ENCODE measurements at places on chromosomes 6 and 20.

DNA sequence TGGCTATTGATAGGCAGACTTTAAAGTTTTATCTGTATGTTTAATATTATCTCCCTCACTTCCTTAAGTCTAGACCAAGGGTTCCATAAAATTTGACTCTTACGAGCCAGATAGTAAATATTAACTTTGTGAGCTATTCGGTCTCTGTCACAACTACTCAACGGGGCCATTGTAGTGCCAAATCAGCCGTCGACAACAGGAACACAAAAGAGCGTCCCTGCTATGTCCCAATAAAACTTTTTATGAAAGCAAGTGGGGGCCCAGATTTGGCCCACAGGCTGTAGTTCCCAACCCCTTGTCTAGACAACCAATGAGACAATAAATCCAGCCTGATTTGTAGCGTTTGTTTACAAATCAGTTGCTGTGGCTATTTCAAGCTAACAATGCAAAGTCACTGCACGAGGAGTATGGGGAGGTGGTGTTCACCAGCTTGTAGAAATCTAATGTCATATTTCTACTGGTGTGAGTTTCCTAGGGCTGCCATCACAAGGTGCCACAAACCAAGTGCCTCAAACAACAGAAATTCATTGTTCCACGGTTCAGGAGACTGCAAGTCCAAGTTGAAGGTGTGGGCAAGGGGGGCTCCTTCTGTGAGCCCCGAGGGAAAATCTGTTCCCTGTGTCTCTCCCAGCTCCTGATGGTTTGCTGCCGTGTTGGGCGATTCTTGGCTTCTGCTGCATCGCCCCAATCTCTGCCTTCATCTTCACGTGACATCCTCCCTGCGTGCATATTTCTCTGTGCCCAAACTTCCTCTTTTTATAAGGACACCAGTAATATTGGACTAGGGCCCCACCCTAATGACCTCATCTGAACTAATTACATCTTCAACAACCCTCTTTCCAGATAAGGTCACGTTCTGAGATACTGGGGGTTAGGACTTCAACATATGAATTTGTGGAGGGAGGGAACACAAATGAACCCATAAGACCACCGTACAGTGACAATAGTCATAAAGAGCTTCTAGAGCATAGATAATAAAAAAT is 356.0 kb upstream of the JARID2 start:
- DNase-seq: no peak

GRCh38 chr6:17719323-17720041 is 12.8 kb upstream of the NUP153 start:
- no peak for DNase-seq

DNA sequence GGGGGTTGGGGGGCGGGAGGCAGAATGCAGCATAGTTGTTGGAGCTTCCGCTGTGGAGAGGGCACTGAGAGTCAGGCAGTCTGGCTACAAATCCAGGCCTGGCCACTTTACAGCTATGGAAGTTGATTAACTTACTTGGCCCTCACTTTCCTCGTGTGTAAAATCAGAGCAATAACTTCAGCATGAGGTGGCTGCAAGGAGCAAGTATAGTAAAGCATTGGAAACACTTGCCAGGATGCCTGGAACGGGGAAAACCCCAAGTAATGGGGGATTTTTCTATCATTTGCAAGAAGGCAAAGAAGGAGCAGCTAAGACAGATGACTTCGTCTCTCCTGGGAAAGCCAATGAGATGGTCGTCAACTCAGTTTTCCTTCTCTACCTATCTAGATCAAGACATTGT is 35.8 kb downstream of the AGPAT4 start:
- DNase-seq: no peak

DNA sequence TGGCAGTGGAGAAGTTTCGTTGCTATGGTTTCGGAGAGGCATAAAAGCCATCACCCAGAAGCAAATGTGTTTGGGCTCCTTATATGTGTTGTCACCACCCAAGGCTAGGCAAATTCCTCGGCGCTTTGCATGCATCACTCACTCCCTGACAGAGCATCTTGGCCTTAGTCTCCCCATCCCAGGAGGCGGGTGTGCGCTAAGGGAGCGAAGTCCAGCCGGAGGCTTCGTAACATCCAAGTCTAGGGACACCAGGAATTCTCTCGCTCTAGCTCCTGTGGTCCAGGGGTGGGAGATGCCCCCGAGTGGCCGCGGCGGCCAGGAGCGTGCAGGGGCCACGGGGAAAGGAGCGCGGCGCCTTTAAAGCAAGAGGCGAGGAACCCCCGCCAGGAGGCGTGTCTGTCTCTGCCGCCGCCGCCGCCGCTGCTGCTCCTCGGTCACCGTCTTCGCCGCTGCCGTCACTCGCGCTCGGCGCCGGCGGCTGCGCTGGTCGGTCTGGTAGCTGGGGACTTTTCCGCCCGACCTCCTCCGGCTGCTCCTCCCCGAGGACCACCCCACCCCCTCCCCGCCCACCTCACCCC is at the start of gene GRIK2:
TSS of gene GRIK2 (plus strand) at position 458 of the 578 bp plus-strand sequence.
- no peak for DNase-seq

DNA sequence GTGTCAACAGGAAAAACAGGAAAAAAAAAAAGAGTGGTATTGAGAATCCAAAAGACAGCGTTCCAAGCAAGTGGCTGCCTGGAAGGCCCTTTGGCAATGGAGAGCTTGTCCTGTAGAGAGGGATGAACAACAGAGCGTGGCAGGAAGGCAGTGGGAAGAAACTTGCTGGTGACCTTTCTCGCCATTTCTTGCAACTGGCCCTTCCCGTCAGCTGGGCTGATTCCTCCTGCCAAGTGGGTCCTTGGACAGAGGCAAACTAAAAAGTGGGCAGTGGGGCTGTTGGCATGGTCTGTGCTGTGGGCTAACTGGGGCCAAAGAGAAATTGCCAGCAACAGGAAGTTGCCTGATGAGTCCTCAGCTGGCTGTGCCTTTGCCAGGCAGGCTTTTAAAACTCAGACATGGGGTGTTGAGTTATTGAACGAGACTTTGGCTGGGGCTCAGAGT is 43.9 kb upstream of the CLDN20 start:
- no peak for DNase-seq

GRCh38 chr6:145681965-145682364 is 53.4 kb downstream of the EPM2A start:
- DNase-seq: no peak

GRCh38 chr6:130111031-130111430 is 92.7 kb downstream of the L3MBTL3 start:
- no peak for DNase-seq

DNA sequence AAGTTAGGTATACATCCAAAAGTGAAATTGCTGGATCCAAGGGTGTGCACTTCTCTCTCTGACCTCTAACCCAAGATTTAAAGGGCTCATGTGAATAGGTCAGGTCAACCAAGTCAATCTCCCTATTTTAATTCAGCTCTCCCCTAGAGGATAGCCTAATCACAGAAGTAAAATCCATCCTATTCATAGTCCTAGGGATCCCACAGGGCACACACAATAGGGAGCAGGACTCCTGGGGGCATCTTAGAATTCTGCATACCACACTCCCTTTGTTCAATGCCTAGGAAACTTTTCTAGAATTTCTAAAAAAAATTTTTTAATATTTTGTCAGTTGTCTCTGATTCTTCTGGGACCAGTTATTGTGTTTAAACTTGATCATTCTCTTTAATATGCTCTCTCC is 35.1 kb downstream of the CST9L start:
- DNase-seq: no peak

- DNase-seq: no peak
These were observed 529.9 kb upstream of the MMS22L start for GRCh38 chr6:97812940-97813339.

DNA sequence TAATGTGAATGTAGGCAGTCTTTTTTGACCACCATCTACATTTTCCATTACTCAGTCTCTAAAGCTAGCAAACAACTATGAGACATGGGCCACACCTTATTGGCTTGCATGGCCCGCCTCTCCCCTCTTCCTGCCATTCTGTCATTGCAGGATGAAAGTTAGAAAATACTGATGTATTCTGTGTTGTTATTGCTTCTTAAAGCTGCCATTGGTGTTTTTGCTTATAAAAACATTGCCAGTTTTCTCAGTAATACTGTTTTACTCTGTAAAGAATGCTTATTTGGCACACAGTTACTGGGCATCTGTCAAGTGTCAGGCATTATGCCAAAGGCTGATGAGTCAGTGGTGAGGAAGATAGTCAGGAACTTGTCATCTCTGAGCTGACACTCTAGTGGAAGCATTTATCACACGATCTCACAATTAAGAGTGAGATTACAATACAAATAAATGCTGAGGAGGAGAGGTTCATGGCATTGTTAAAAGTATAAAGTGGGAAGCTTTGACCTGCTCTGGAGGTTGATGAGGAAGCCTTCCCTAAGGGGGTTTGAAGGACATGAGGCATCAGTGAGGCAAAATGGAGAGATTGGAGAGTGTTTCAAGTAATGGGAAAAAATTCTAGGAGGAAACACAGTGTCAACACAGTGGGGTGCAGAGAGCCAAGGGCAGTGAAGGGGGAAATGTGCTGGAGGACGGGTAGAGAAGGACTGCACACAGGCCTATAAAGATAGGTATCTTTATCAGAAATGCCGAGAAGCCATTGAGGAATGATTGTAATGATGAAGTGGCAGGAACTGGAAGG is 14.7 kb downstream of the KLHL32 start:
- DNase-seq: no peak

DNA sequence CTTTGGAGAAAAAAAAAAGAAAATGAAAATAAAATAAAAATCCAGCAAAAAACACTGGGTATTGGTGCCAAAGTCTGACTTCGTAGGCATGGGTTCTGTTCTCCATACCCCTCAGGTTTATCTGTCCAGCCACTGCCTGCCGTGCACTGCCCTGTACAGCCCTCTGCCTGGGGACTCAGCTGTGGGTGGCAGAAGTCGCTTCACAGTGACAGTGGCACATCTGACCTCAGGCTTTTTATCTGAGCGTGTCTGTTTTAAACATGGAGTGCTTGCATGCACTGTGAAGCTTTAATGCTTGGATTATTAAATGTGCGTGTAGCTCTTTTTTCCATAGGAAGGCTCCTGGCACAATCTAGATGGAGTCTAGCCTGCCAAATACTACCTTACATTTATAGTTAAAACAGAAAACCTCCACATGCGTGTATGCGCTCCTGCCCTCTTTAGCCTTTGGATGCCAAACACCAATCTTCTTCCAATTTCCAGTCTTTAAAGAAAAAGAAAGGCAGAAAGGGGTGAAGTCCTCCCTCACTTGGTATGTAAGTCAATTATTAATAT is 375.5 kb downstream of the UTRN start:
- no peak for DNase-seq

DNA sequence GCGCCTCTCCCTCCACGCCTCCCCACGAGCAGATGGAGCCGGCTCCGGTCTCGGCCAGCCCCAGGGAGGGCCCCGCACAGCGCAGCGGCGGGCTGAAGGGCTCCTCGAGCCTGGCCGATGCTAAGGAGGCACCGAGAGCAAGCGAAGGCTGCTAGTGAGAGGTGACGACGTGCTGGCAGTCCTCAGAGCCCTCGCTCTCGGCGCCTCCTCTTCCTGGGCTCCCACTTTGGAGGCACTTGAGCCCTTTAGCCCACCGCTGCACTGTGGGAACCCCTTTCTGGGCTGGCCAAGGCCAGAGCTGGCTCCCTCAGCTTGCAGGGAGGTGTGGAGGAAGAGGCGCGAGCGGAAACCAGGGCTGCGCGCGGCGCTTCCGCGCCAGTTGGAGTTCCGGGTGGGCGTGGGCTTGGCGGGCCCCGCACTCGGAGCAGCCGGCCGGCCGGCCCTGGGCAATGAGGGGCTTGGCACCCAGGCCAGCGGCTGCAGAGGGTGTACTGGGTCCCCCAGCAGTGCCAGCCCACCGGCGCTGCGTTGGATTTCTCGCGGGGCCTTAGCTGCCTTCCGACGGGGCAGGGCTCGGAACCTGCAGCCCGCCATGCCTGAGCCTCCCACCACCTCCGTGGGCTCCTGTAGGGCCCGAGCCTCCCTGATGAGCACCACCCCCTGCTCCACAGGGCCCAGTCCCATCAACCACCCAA is 2.5 kb upstream of the TMEM14C start:
- no peak for DNase-seq

DNA sequence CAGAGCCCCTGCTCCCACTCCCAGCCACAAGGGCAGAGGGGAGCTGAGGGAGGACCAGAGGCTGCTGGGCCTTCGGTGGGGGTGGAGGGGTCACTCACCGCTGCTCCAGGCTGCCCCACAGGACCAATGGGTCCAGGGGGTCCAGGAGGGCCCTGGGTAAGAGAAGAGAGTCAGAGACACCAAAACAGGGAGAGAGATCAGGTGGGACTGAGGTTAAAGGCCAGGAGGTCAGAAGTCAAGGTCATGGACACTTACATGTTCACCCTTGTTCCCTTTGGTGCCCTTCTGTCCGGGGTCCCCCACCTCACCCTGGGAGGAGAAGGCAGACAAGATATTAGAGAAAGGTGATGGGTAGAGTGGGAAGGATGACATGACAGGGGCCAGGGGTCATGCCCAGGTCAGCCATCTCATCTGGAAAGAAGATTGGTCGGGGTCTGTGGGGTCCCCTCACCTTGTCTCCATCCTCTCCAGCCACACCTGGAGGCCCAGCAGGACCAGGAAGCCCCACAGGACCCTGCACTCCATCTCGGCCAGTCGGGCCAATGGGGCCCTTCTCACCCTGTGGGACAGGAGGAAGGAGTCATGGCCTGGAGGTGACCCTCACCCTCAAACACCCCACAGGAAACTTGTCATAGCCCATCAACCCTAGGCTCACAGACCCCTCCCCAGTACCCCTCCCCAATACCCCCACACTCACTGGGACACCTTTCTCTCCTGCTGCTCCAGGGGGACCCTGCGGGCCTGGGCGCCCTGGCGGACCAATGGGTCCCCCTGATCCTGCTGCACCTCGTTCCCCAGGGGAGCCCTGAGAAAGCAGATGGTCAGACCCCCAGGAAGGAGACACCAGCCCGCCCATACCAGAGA is 21.0 kb downstream of the COL11A2 start:
- DNase-seq: no peak

DNA sequence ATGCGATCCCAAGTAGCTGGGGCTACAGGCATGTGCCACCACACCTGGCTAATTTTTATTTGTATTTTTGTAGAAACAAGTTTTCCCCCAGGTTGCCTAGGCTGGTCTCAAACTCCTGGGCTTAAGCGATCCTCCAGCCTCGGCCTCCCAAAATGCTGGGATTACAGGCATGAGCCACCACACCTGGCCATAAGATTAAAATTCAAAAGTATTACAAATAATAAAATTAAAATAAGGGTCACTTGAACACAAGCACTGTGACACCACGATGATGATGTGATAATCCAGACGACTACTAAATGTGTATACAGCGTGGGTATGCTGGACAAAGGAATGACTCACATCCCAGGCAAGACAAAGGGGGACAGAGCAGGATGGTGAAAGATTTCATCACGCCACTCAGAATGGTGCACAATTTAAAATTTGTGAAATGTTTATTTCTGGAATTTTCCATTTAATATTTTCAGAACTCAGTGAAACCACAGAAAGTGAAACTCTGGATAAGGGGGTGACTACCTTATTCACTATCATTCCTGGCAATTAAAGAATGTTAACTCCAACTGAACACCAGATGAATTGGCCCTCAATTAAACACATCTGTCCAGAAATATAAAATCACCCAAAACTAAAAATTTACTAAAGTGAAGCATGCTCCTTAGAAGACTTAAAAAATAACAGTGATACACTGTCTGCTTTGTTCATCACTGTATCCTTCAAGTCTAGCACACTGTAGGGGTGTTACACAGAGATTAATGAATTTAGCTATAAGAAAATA is 13.1 kb downstream of the B4GALT5 start:
- DNase-seq: peak; percentile 60

- no peak for DNase-seq
These were observed 94.4 kb upstream of the NAA20 start for GRCh38 chr20:19922716-19923115.
